ENCODE measurements at places on chromosomes 7 and 10.

DNA sequence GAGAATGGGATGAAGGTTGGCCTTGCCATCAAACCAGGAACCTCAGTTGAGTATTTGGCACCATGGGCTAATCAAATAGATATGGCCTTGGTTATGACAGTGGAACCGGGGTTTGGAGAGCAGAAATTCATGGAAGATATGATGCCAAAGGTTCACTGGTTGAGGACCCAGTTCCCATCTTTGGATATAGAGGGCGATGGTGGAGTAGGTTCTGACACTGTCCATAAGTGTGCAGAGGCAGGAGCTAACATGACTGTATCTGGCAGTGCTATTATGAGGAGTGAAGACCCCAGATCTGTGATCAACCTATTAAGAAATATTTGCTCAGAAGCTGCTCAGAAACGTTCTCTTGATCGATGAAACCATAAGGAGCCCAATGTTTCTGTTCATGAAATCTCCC, 637 bp downstream of the RPEL1 start:
- DNase-seq = no peak

DNA sequence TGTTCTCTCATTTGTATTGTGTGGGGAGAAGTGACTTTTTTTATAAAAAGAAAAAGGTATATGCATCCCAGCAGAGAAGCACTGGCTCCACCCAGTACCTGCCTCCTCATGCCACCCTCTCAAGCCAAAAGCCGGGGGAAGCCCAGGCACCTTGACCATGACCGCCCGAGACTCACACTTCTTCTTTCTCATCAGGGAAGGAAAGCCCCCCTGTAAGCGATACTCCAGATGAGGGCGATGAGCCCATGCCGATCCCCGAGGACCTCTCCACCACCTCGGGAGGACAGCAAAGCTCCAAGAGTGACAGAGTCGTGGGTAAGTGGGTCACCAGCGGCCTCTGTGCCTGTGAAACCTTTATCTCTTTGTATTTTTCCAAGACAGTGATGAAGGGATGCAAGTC, 22.9 kb downstream of the IKZF1 start:
- DNase-seq = no peak

DNA sequence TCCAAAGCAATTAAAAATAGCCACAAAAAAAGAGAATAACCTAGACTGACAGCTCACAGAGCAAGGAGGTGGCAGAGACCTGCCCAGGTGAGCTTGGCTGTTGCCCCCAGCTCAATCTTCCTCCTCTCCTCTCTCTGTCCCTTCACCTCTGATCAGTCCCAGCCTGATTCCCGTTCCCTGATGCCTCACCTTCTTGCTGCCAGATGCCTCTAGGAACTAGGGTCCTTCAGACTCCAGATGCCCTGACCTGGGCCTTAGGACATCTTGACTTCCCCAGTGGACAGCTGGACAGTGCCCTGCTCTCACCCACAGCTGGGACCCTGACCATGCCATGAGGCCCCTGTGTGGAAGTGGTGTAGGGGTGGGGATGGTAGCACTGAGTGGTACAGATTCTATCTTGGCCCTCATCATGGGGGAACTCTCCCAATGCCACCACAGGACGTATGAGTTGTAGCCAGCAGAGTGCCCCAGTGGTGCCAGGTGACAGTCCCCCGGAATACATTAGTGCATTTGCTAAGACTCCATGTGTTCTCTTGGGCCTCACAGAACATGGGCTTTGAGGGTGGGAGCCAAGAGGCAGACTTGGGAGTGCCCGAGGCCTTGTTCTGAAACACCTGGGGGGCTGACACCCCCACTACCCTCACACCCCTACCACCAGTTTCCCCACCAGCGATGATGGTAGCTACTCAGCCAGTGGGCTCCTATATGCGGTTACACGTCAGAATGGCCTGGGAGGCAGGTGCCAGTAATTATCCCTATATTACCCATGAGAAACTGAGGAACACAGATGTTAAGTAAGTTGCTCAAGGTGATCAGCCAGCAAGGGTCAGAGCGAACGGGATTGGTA, 2.0 kb downstream of the DEPP1 start:
- DNase-seq = no peak

DNA sequence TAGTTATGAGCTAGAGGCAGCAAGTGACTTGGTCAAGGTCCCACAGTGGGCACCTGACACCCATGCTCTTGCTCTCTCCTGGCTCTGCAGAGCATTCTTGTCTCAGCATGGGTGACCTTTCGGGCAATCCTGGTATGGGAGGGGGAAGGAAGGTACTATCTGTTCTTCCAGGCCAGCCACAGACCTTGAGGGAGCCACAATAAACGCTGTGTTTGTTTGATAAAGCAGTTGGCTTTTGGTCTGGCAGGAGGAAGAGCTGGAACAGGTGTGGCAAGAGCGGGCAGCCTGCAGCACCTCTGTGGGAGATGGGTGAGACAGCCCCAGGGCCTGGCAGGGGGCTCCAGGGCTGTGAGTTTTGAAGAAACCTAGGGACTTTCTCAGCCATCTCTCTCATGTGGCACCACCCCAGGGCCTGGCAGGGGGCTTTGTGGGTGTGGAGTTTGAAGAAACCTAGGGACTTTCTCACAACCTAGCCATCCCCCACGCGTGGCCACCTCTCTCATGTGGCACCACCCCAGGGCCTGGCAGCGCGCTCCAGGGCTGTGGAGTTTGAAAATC, 11.4 kb downstream of the CLDN3 start:
- no peak for DNase-seq

DNA sequence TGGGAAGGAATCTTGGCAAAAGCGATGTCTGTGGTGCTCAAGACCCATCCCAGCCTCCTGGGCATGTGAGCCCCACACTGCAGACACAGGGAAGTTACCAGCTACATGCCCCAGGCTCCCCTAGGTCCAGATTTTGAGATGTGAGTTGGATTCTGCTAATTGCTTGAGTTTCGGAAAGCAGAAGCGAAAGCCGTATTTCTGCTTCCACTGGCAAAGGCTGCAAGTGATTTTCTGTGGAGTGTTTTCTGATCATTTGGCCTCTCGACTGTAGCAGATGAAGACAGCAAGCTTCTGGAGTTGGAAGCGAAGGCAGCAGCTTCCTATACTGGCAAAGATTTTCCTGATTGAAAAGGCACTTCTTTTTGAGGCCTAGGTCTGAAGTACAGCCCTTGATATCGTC, 29.6 kb downstream of the ANKRD16 start:
- DNase-seq = no peak

- no peak for DNase-seq
Observed at GRCh38 chr10:112898540-112899390, 51.3 kb upstream of the TCF7L2 start.

DNA sequence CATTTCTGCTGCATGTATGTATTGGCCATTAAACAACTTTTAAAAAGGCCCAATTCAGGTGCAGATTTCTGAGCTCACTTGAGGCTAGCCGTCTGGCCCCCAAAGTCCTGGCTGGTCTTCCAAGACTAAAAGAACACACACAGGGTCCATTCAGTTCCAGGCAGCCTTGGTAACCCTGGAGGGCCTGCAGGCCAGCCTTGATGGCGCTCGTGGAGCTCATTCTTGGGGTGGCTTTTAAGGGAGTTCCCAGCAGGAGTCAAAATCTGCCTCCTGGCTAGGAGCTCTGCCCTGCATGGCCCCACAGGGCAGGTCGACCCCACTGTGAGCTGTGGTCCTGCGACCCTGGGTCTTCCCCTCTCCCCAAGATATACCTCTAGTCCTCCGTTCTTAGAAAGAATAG, 28.8 kb downstream of the ANXA11 start:
- DNase-seq = no peak

- DNase-seq = no peak
Observed at GRCh38 chr7:15805891-15806290, 119.4 kb upstream of the MEOX2 start.

GRCh38 chr7:40498924-40499510, 364.2 kb downstream of the SUGCT start:
- DNase-seq = no peak

GRCh38 chr7:2030475-2031450, 202.0 kb downstream of the MAD1L1 start:
- no peak for DNase-seq

DNA sequence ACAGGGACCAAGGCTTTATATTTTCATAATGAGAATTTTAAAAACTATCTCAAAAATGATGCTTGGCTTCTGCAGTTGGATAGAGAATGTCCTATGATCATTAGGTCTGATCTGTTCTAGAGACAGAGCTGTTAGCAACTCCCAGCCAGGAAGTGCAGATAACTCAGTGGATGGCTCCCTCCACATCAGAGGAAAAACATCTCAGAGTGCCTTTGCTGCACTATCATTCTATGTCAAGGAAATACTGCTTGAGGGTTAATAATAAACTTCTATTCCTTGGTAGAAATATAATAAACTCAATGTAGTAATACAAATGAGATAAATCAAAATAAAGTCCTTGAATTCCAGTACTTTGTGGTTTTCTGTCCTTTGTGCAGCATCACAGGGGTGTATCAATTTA, 78.0 kb upstream of the BET1 start:
- DNase-seq = no peak

DNA sequence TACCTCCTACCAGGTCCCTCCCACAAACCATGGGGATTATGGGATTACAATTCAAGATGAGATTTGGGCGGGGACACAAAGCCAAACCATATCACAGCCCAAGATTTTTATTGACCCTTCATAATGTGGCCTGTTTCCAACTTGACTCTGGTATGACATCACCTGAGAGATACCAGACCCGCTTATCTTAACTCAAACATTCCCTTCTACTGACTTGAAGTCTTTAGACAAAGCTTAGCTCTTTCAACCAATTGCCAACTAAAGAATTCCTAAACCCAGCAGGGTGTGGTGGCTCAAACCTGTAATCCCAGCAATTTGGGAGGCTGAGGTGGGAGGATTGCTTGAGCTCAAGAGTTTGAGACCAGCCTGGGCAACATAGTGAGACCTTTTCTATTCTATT, 67.9 kb downstream of the CLRN3 start:
- no peak for DNase-seq

GRCh38 chr7:91852263-91852741, 28.2 kb downstream of the MTERF1 start:
- DNase-seq = no peak

DNA sequence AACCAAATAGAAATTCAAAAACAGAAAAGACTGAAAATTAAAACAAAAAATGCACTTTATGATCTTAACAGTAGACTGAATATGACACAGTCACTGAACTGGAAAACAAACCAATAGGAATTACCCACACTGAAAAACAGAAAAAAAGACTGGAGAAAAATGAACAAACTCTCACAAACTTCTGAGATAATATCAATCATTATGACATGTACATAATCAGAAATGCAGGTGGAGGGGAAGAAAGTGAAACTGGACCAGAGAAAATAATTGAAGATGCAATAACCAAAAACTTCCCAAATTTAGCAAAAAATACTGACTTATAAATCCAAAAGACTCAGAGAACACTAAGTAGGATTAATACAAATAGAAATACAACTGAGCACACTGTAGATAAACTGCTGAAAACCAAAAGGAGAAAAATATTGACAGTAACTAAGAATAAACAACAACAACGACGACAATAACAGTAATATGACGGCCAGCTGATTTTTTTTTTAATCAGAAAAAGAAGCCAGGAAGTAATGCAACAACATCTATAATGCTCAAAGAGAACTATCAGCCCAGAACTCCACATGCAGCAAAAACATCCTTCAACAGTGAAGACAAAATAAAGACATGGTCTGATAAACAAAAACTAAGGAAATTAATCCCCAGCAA, 108.1 kb downstream of the ZFAND4 start:
- no peak for DNase-seq

DNA sequence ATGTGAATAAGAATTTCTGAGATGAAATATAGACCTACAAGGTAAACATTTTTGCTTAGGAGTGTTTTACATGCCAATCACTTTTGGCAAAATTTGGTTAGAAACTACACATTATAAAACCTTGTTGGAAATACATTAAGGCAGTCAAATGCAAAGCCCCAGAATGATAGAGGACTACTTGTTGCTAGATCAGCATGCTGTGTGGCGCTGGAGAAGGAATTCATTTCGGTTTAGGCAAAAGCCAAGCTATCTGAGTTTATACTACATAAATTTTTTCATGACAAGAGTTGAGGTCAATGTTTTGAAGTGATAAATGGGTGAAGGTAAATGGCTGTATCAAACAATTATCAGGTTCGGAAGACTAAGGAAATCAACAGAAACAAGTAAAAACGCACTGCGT, 2.3 kb downstream of the BMPER start:
- DNase-seq = no peak

GRCh38 chr7:128739990-128740682, 977 bp downstream of the CALU start:
- DNase-seq = no peak

GRCh38 chr10:114635101-114635500, 23.0 kb downstream of the ABLIM1 start:
- no peak for DNase-seq

DNA sequence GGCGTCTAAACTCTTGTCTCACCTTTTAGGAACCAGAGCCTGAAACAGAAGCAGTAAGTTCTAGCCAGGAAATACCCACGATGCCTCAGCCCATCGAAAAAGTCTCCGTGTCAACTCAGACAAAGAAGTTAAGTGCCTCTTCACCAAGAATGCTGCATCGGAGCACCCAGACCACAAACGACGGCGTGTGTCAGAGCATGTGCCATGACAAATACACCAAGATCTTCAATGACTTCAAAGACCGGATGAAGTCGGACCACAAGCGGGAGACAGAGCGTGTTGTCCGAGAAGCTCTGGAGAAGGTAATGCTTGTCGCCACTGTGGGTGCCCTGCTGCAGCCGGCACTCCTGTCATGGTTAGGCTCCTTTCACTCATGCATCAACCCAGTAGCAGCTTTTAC, 113.1 kb downstream of the ZMYND11 start:
- DNase-seq = no peak

- DNase-seq = no peak
Observed at GRCh38 chr7:16299853-16300252, 121.5 kb downstream of the CRPPA start.

DNA sequence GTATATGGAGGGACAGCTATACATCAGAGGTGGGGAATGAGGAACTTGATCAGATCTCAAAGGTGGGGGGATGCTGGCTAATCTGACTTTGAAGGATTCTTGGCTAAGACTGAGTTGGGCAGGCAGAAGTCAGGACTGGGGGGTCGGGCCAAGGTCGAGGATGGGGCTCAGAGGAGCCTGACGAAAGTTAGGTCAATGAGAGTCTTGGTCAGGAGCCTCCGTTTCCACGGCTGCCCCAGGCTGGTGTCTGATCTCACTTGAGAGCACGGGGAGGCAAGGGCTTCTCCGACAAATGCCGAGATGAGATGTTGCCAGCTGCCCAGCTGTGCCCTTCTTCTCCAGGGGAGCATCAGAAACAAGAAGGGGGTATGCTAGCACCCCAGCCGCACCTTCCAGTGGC, 5.7 kb downstream of the SLC29A3 start:
- DNase-seq = no peak

GRCh38 chr7:71735961-71736556, 604.1 kb downstream of the GALNT17 start:
- DNase-seq = peak; percentile 28

DNA sequence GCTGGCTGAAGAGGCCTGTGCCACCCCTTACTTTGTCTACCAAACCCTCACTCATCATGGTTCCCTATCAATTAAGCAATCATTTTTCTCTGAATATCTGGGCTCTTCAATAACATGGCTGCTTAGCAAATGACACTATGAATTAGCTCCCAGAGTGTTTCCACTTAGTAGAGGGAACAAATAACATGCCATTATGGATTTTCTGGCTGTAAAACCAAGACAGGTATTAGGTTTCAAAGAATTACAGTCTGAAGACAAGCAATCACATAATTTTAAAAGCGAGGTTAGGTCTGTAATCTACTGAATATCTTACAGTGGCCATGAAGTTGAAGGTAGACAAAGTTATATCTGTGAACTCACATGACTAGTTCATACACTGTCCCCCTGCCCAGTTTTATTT, 220.8 kb upstream of the PHYHIPL start:
- DNase-seq = no peak

GRCh38 chr10:71696628-71697326, 22.8 kb downstream of the C10orf105 start:
- DNase-seq = peak; percentile 44

Data from activated T-cell treated with anti-CD3 and anti-CD28 coated beads for 24 hours (primary cell).